ENCODE measurements at places on chromosomes 2 and 18. TPM values are rescaled to one million over a fixed set of nuclear protein-coding genes. Genes with fewer than 3 reads are reported as not detected.

DNA sequence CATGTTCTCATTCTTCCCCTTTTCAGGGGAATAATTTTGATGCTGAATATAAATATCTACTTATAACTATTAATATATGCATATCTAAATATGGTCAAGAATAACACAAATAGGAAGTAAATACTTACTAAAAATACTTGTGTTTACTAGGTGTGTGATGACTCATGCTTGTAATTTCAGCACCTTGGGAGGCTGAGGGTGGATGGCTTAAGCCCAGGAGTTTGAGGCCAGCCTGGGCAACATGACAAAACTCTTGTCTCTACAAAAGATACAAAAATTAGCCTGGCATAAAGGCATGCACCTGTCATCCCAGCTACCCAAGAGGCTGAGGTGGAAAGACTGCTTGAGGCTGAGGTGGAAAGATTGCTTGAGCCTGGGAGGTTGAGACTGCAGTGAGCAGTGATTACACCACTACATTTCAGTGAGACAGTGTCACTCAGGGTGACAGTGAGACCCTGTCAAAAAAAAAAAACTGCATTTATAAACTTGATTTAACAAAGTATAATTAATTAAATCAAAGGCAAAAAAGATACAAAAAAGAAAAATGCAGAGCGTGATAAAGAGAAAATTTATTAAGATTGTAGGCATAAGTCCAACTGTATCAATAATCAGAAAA lies 703.1 kb upstream of the VRK2 start:
- DNase-seq, result no peak

DNA sequence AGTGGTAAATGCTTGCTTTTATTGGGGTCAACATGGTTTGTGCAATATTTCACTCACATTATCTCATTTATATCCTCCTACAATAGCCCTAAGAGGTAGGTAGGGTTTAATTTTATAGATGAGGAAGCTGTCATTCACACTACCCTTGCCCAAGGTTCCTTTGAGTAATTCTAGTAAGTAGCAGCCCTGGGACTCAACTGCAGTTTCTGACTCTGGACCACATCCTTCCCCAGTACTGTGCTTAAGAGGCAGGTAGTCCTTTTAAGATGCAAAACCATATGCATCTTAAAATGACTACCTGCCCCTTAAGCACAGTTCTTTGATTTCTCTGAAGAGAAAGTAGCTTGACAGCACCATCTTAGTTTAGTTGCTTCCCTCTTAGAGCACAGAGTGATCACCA lies 15.7 kb upstream of the NT5C1B start:
- DNase-seq, result no peak

- peak; percentile 31 for DNase-seq
These were observed 1.3 kb upstream of the BAZ2B start for GRCh38 chr2:159617646-159618045.

GRCh38 chr2:61210332-61210981 lies 48.5 kb downstream of the C2orf74 start:
- DNase-seq, result peak; percentile 87

GRCh38 chr2:240438810-240439697 lies 3.6 kb downstream of the GPC1 start:
- no peak for DNase-seq

Gene TRIM43
- not detected for total RNA-seq
